ENCODE measurements at places on chromosomes 1 and 21.

DNA sequence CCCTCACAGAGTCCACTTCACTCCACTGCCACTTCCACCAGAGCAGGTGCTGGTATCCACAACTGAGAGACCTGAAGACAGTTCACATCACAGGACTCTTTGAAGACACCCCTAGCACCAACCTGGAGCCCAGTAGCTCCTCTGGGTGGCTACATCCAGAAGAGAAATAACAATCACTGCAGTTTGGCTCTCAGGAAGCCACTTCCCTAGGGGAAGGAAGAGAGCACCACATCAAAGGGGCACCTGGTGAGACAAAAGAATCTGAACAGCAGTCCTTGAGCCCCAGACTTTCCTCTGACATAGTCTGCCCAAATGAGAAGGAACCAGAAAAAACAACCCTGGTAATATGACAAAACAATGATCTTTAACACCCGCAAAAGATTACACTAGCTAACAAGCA, 113.2 kb downstream of the TENT5C start:
- DNase-seq: no peak

GRCh38 chr1:209395169-209395568, 188.3 kb upstream of the CAMK1G start:
- no peak for DNase-seq

GRCh38 chr1:89104147-89104546, 21.8 kb downstream of the GBP2 start:
- no peak for DNase-seq

GRCh38 chr1:3428899-3429298, 25.6 kb upstream of the ARHGEF16 start:
- DNase-seq: no peak

GRCh38 chr1:109658533-109659042, 2.7 kb downstream of the GSTM4 start:
- DNase-seq: no peak

DNA sequence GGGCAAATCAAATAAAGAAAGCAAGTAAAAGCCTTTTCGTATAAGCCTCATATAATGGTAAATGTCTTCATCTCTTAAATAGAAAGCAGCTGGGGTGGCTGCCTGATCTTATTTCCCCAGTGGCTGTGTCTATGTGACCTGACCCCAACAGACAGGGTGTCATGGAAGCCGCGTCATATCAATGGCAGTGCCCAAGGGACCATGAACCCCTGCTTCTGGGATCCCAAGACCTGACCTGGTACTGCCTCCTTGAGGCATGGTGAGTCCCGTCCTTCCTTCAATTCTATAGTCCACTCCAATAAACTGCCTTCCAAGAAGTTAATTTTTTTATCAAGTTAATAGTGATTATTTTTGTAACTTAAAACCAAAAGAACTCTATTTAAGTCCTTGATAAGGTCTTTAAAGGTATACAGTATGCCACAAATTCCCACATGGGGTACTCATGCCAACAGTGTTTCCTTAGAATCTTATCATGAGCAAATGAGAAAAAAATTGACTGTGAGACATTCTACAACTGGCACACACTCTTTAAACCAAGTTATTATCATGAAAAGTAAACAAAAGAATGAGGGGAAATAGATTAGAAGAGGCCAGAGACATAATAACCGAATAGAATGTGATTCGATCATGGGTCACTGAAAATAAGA, 104.6 kb downstream of the ADSS2 start:
- DNase-seq: no peak

DNA sequence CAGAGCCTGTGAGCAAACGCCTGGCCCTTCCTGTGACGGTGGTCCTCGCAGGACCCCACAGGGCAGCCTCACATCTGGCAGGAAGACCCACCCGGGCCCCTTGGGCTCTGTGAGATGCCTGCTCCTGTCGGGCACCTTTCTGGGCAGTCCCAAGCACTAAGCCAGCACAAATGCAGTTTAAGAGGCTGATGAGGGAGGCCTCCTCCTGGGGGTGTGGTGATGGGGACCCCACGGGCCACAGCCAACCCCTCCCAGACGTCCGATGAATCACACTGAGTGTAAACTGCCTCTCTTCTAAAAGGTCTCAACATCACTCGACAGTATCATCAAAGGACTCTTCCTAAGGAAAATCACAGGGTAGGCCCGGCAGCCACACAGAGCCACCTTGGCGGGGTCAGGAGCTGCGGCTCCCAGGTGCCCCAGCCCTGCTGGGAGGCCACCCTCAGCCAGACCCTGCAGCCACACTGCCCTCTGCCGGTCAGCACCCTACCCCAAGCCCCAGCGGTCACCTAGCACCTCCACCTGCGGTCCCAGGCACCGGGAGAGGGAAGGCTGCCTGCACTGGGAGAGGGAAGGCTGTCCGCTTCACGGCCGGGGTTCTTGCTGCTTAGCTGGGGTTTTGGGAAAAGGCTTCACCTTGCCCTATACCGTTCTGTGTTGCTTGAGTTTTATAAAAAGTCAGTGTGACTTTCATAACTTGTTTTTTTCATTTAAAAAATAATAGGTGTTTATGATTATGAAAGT, 3.9 kb upstream of the PRKCZ start:
- DNase-seq: no peak

GRCh38 chr1:179120736-179121135, 38.9 kb downstream of the TOR3A start:
- DNase-seq: no peak

GRCh38 chr21:36990508-36991205, 15.8 kb upstream of the RIPPLY3 start:
- DNase-seq: no peak

DNA sequence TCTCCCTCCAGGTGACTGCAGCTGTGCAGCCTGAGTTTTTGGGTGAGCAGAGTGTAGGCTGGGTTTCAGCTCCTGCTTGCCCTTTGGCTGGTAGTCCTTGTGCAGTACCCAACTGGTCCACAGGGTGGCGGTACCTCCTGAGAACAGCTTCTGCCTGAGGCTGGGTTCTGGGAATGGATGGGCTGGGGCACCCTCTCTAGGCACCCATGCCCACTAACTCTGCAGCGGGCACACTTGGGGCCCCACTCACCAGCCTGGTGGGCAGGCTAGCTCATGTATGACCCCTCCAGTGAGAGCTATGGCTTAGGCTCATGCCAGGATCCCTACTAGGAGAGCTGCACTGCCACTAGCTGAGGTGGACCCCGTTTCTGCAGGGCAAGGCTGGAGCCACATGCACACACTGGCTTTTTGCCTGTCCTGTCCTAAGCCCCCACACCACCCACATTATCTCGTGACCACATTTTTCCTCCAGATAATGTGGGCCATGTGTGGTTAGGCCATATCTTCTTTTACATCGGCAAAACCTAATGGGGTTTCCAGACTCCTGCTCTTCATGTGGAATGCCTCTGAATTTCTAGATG, 15.5 kb upstream of the GSTM4 start:
- peak; percentile 76 for DNase-seq

Data from Kasumi-1 (cell line).